Activated T-cell treated with anti-CD3 and anti-CD28 coated beads, Interleukin-2, amount 50 U/mL, for 72 hours (primary cell): ENCODE measurements at places on chromosomes 16 and 17.

DNA sequence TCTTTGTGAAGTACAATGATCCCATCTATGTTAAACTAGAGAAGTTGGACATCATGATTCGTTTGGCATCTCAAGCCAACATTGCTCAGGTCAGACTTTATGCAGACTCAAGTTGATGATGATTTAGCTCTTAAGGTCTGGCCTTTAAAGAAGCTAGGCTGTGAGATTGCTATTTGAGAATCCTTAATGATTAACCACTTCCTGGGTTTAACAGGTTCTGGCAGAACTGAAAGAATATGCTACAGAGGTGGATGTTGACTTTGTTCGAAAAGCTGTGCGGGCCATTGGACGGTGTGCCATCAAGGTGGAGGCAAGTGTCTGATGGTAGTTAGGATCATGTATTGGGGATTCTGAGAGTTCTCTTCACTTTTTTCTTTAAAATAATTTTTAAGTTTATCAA is 40.3 kb downstream of the AP2B1 start:
- H3K4me1 ChIP-seq = peaks cover 6% of the 10 kb centered on the region
- peaks cover 33% of the 10 kb centered on the region for H3K36me3 ChIP-seq
- no peaks in the 10 kb centered on the region for H3K27me3 ChIP-seq
- H3K4me3 ChIP-seq = no peak overlapping the region
- H3K27ac ChIP-seq = no peak overlapping the region

GRCh38 chr17:14361945-14362508 is 61.1 kb downstream of the HS3ST3B1 start:
- no peak for DNase-seq
- no peak overlapping the region for H3K4me3 ChIP-seq
- H3K27me3 ChIP-seq = no peaks in the 10 kb centered on the region
- no peak overlapping the region for H3K27ac ChIP-seq
- H3K36me3 ChIP-seq = no peaks in the 10 kb centered on the region

DNA sequence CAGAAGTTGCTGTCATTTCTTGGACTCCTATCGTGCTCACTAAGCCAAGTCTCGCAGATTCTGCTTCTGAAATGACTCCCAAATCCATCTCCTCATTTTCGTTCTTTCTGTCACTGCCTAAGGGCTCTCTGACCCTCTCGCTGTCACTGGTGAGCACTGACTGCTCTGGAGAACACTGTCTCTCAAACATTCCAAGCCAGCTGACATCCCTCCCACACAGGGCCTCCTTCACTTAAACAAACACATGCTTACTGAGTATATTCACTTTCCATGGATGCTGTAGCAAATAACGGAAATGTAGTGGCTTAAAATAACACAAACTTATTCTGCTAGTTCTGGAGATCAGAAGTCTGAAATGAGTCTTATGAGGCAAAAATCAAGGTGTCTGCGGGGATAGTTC is 18.8 kb downstream of the CACNG1 start:
- H3K4me3 ChIP-seq = no peak overlapping the region
- H3K27me3 ChIP-seq = no peaks in the 10 kb centered on the region
- no peaks in the 10 kb centered on the region for H3K36me3 ChIP-seq

DNA sequence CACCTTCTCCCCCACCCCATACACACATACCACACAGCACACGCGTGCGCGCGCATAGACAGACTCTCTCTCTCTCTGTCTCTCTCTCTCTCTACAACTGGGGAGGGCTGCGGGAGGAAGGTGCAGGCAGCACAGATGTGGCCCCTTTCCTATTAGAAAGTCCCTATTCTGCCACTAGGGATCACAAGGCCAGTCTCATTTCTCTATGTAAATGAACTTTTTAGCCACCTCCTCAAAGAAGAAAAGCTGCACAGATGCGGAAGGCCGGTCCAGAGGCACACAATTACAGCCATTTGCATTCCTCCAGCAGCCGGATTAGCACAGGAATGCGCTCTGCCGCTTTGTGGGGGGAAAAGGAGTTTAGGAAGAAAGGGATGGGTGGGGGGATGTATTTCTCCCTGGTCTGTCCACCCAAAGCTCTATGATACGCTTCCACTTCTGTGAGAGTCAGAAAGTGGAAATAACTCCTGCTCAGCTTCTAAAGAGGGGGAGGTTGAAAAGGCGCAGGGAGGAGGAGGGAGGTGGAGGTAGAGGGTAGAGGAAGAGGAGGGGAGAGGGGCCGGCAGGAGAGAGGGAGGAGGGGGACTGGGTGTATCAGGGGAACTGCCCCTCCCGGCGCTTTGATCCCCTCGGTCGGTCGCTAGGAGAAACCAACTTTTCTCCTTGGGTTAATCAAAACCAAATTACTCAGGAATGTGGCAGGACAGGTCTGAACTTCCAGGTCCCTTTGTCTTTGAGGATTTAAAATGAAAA is 11.7 kb downstream of the ZFHX3 start:
- H3K27ac ChIP-seq = no peak overlapping the region
- H3K4me1 ChIP-seq = peaks cover 14% of the 10 kb centered on the region
- DNase-seq = no peak
- H3K36me3 ChIP-seq = no peaks in the 10 kb centered on the region

- peaks cover 83% of the 10 kb centered on the region for H3K4me1 ChIP-seq
- H3K27ac ChIP-seq = no peak overlapping the region
- no peak overlapping the region for H3K4me3 ChIP-seq
- peaks cover 4% of the 10 kb centered on the region for H3K36me3 ChIP-seq
- no peak for DNase-seq
Observed at GRCh38 chr16:25011891-25012514, 3.2 kb downstream of the ARHGAP17 start.
